NCI-H1105 (cell line): ENCODE measurements at places on chromosomes 2 and 18.

DNA sequence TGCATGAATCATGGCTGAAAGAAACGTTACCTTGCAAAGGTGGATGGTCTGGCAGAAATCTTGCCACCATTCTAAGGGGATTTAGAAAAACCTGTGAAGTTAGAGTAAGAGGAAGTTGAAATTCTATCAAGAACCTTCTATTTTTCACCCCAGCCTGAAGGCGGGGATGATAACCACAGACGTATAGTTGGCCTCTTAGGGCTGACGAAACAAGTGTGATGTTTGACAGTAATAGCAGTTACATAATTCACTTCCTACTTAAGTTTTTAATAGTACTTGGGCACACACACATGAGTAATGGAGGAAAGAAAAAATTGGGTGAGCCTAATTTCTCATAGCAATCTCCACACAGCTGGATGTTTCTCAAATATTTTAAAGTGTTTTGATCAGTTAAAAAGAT is 336.6 kb upstream of the SALL3 start:
- DNase-seq: no peak

- DNase-seq: no peak
Observed at GRCh38 chr2:148475626-148476025, 168.9 kb upstream of the EPC2 start.

- no peak for DNase-seq
Observed at GRCh38 chr2:71611781-71612527, 158.6 kb downstream of the DYSF start.

DNA sequence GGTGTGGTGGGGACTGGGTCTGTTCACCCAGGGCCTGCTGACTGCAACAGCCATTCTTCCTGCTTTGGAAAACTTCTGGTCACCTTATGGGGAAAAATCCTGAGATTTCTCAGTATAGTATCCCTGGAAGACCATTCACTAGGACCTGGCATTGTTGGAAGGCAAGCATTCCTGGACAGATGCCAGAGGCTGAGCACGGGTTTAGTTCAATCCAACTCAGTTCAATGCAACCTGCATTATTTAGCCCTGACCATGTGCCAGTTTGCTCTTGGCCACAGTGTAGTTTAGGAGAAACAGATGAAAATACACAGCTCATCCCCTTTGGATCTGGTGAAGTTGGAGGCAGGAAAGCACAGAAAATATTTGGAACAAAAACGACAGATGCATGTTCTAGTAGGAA is 95.9 kb downstream of the LPIN1 start:
- DNase-seq: peak; percentile 14

DNA sequence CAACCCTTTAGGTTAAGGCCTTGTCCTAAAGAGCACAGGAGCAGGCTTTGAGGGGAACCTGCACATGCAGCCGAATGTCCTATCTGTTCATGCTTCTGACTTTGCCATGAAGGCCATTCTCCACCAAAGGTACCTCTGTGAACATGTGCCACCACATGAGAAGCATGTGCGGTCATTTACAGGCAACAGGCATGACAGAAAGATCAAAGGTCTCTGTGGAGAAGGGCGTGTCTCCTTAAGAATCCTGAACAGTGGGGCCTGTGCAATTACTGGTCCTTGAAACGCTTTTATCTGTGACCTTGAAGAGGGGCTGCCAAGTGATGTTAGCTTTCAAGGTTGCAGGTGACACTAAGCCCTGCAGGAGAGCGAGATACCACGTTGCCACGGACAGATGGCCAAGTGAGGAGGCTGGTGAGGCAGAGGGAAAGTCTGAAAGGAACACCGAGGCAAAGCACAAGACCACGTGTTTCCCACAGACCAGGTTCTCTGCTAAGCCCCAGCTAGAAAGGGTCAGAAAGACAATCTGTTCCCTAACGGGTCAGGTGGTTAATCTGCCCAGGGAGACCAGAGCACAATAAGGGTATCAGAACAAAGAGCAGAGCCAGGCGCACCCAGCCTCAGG is 19.5 kb upstream of the POMC start:
- DNase-seq: no peak

- DNase-seq: no peak
Observed at GRCh38 chr18:3172097-3172496, 47.7 kb downstream of the MYOM1 start.

- no peak for DNase-seq
Observed at GRCh38 chr2:3785220-3785889, 82.0 kb downstream of the DCDC2C start.

- DNase-seq: no peak
Observed at GRCh38 chr2:1173528-1173927, 222.9 kb downstream of the SNTG2 start.

GRCh38 chr2:85750587-85751575 is 2.9 kb upstream of the ATOH8 start:
- peak; percentile 31 for DNase-seq

- peak; percentile 66 for DNase-seq
Observed at GRCh38 chr2:238504181-238504931, 77.6 kb downstream of the ASB1 start.

- peak; percentile 70 for DNase-seq
Observed at GRCh38 chr18:11937874-11938478, 29.9 kb upstream of the MPPE1 start.

DNA sequence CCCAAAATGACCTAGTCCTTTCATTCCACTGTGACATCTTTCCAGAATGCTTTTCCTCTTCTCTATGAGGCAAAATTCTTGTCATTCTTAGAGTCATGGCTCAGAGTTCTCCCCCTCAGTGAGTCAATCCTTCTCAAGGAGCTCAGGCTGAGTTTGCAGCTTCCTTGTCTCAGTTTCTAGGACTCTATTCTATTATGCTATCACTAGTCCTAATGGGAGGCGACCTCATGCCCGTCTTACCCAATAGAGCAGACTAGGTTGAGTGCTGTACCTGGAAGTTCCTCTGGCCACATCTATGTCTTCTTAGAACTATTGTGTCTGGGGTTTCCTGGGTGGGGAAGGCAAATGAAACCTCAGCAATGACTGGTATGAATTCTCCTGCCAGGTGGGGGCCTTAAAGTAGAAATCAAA is 51.5 kb downstream of the HAUS1 start:
- DNase-seq: no peak

DNA sequence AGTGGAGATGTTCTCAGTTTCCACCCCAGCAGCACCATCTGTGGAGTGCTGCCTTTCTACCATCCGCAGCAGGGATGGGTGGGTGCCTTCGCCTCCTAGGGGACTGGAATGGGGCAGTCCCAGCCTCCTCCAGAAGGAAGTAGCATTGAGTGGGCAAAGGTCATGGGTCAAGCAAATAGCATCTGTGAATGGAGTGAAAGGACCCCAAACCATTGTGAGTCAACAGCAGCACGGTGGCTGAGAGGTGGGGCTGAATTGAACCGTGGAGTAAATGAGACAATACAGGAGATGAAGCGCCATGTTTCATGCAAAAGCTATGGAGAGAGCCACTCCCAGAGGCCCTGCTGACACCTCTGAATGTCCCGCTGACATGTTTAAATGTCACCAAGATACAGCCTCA is 9.7 kb downstream of the GPR55 start:
- DNase-seq: no peak

DNA sequence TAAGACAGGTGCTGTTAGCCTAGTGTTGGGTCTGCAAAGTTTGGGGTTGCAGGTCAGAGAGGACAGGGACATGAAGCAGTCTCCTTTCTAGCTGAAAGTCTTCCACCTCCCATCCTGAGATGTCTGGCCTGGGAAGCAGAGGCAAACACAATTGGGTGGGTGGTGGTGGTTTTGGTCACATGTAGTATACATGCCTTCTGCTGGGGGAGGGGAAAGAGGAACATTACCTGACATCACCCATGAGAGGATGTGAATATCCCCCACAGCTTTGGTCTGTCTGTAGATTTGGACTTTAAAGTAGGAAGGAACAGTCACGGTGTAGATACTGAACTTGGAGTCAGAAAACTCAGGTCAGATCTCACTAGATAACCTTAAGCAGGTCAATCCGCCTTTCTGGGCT is 4.6 kb upstream of the DNAJC5G start:
- DNase-seq: no peak

GRCh38 chr18:23784832-23785245 is 95.6 kb downstream of the LAMA3 start:
- DNase-seq: no peak

GRCh38 chr2:235149240-235149659 is 197.4 kb downstream of the SH3BP4 start:
- DNase-seq: no peak
